ENCODE measurements at places on chromosomes 7 and 10. TPM values are rescaled to one million over a fixed set of nuclear protein-coding genes. Genes with fewer than 3 reads are reported as not detected.

Gene CALML3
- 0.18 TPM for total RNA-seq

Gene NEURL1
- total RNA-seq = 0.91 TPM

Gene RAB18
- total RNA-seq = 154 TPM

Gene FAM107B
- 209 TPM for total RNA-seq

Measured in Caco-2 (cell line).